ENCODE measurements at places on chromosomes 12 and 14.

GRCh38 chr12:71216725-71217579, 59.2 kb upstream of the TSPAN8 start:
- no peak for DNase-seq

DNA sequence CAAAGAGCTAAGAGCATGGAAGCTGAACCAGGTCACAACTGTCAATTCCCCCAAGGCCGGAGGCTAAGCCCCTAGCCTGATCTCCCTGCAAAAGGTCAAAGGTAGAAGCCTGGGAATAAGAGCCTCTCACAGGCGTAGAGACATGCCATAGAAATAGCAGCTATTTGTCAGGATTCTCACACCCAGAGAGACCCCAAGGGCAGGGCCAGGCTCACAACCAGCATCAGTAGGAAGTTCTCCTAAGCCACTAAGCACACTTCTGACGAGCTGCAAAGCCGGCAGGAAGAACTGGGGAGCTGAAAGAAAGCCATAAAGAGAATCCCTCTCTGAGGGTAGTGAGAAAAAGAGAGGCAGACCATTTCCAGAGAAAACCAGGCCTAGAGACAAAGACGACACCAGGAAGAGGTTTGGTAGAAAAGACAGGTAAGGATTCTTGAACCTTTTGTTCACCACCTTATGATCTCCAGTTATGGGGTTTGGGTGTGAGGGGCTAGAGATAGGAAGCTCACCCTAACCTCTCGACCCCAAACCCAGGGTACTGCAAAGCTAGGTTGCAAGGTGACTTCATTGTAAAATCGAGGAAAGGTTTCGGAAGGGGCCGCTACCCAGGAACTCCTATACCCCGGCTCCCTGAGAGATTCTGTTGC, 1.0 kb downstream of the SMARCC2 start:
- no peak for DNase-seq

DNA sequence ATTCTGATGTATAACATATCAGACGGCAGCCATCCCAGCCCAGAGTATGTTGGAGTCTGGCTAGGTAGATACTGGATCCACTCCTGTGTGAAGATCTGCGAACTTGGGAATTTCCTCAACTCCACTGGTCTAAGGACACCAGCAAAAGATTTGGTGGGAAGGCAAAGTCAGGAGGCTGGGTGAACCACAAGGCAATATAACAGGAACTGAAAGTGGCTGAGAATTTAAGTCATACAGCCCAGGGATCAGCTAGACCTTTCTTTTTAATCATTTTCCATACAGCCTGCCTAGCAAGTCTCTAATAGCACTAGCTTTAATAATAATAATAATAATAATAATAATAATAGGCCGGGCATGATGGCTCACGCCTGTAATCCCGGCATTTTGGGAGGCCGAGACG, 34.8 kb downstream of the BRAP start:
- DNase-seq = no peak

DNA sequence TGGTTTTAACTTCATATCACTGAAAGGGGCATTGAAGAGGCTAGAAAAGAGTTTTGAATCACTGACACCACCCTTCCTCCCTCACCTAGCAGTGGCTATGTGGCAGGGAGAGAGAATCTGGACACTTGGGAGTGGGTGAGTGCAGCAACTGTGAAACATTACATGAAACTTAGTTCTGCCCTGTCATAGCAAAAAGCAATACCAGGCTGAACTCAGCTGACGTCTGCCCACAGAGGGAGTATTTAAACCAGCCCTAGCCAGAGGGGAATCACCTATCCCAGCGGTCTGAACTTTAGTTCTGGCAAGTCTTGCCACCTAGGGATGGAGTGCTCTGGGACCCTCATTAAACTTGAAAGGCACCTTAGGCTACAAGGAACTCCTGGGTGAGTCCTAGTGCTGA, 20.7 kb upstream of the UNC79 start:
- DNase-seq = no peak

DNA sequence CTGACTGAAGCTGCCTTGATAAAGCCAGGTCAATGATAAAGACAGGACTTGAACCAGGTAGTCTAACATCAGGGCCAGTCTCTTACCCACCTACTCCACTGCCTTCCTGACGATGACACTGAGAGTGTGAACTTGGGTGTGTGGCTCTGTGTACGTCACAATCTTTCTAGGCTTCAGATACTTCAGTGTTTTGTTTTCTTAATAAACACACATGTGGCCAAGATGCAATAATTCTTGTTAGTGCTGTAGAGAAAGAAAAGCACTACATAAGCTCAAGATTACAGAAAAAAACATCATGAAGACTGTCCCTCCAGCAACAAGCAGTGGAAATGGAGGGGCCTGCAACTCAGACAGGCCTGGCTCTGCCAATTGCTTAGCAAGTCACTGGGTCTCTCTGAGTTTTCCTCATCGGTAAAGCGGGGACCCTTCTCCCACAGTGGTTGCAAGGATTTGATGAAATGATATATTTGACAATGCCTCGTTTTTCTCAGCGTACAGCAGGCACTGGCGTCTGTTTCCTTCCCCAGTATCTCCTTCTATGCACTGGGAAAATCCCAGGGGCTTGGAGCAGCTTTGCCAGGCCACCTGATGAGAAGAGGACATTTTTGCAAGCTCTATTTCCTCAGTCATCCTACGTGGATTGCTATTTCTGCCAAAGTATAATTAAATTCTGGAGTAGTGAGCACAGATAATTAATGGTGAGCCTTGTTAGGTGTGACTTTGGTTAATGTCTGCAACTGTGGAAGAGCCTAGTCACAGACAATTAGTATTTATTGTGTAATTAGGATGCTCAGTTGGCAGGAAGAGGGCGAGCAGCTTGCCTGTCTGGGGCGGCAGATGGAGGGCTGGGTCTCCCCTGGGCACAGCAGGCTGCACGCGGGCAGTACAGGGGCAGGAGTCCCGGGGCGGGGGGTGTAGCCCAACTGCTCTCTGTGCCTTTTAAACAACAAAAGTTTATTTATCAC, 55.8 kb upstream of the CHGA start:
- no peak for DNase-seq

- no peak for DNase-seq
These were observed 186.9 kb upstream of the FLRT2 start for GRCh38 chr14:85342858-85343607.

GRCh38 chr14:93163564-93163963, 21.1 kb downstream of the MOAP1 start:
- DNase-seq = no peak

DNA sequence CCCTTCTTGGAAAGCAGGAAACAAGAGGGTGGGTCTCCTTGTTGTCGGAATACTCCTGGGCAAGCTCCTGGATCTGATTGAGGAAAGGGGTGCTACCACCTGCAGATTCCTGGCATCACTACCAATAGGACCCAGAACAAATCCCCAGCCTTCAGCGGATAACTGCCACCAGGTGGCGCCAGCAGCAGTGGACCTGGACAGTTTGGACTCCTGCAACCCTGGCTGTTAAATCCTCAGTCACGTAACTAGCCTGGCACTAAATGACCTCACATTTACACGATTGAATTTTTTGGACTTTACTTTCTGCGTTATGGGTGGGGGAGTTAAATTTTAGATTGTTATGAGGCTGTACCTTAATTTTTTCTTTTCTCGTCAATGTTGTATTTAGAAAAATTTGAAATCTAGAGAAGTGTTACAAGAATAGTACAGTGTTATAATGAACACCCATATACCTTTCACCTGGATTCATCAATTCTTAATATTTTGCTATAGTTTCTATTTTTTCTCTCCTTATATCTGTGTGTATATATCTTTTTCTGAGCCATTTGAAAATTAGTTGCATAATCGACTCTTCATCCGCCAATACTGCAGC, 95.6 kb downstream of the GAS2L3 start:
- no peak for DNase-seq

DNA sequence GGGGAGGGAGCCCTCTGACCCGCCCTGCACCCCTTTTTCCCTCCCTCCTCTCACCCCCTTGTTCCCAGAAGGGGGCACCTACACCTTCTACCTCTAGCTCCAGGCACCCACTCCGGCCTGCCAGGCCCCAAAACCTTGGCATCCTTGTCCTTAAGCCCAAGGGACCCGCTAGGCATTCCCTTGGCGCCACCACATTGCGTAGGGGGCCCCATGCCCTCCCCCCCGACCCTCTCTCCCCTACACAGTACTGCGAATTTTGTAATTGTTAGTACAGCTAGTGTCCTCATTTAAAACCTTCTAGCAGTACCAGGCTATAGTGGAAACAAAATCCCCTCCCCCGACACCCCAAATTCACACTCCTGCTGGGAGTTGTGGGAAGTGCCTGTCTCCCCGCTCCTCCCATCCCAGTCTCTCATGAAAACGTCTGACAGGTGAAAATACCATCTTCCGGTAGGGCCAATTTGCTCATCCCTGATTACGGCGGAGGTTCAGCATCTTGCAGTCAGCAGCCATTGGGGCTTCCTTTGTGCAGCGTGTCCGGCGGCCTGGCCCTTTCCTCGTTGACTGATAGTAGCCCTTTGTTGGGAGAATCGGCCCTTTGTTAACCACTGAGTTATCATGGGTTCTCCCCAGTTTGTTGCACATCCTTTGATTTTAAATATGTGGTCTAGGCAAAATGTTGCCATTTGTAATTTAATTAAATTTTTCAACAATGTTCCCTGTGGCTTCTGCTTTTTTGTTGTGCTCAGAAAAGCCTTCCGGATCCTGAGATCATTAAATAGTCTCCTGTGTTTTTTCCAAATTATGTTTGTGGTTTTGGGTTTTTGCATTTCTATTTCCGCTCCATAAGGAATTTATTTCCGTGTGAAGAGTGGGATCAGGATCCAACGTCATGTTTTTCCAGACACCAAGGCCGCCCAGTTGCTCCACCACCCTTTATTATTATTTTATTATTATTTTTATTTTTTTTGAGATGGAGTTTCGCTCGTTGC, 7.9 kb upstream of the CEP170B start:
- no peak for DNase-seq

GRCh38 chr12:65602610-65603295, 221.5 kb upstream of the HMGA2 start:
- DNase-seq = no peak

GRCh38 chr12:50660425-50660822, 103.5 kb upstream of the ATF1 start:
- no peak for DNase-seq

- no peak for DNase-seq
These were observed 18.6 kb downstream of the CINP start for GRCh38 chr14:102344084-102344483.

- DNase-seq = no peak
These were observed 670.3 kb upstream of the TBX3 start for GRCh38 chr12:115354007-115354890.

DNA sequence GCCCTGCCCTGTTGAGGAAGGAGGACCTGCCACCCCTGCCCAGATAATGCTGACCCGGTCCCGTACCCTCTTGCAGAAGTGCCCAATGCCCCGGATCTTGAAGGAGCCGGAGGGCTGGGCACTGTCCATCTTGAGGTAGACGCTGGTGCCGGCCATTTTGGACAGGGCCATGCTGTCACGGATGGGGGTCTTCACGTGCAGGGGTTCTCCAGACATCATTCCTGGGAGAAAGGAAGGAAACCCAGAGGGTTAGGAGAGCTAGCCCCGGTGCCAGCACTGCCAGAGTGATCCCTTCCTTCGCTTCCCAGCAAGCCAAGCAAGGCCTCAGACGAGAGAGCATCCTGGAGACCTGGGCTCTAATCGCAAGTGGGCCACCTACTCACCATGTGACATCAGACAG, 4.2 kb downstream of the SDS start:
- DNase-seq = no peak

DNA sequence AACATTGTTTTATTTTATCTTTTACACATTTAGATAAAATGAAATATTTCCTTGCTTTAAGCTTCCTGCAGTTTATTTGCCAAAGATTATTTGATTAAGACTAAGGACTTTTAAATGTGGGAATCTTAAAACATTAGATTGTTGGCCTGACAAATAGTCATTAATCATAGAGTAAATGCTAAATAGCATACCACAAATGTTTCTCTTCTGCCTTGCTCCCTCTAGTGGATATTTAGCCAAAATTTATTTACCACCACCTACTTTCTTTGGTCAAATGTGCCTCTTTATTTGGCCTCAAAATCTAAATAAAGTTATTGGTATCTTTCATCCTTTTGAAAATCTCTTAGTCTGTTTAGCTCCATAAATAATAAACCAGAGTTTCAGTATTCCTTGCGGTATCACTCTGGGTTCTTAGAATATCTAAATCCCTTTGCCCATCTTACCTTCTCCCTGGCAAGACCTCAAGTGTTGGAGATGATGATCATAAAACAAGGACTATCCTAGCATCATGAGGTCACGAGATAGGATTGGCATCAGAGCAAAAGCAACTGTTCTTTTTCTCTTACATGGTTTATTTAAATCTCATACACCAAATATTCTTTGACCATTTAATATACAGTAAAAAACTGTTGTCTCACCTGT, 150.6 kb upstream of the AEBP2 start:
- DNase-seq = no peak

DNA sequence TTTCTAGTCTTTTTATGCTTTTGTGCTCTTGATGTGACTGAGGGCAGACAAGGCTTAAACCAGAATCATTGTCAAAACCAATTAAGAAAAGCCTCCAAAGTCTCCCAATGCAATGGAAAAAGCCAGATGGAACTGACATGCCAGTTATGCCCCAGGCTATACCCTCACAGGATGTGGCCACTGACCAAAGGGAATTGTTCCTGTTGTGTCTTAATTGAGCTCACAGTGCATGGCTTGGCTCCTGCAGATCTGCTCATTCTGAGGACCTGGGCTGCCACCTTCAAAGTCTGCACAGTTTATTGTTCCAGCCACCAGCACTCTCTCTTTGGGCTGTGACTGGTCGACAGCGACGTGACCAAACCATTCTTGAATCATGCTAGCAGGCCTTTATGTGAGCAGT, 17.1 kb upstream of the BICD1 start:
- DNase-seq = no peak

- no peak for DNase-seq
These were observed 88.1 kb upstream of the CPSF6 start for GRCh38 chr12:69151254-69151764.

GRCh38 chr12:124821252-124822200, 42.1 kb downstream of the SCARB1 start:
- DNase-seq = no peak

DNA sequence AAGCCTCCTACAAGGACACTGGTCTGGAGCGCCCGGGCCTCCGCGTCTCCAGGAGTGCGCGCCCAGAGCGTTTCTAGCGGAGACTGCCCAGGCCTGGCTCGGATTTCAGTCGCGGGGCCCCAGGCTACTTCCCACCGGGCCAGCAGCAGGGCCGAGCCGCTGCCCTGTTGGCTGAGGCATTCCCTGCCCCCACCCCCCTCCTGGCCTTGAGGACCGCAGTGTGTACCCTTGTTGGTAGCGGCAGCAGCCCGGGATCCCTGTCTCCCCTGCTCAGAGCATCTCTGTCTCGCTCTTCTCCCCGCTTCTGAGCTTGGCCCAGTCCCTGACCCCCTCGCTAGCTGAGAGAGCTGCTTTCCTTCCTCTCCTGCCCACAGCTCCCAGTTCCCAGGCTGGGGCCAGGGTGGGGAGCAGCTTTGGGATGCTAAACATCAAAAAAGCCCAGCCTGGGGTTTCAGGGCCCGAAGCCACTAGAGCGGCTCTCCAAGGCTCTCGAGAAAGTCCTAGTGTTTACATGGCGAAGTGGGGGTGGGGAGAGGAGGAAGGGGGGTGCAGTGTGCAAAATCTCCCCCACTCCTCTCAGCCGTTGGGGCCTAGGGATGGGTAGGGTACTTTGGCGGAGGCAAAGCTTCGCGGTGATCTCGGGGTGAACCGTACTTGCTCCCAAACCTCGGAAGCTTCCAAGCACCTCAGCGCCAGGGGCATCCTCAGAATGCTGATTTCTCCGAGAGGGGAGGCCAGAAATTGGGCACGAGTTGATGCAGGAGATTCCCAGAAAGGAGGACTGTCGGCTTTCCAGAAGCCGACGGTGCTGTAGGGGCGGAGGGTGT, 6.4 kb downstream of the NKX2-1 start:
- no peak for DNase-seq
